ENCODE measurements at places on chromosomes 5 and 9.

- no peak for DNase-seq
Observed at GRCh38 chr5:113692466-113692865, 179.0 kb downstream of the YTHDC2 start.

GRCh38 chr5:17121776-17122175 is 95.7 kb upstream of the BASP1 start:
- DNase-seq = no peak

- DNase-seq = no peak
Observed at GRCh38 chr9:34440017-34440416, 18.4 kb downstream of the FAM219A start.

DNA sequence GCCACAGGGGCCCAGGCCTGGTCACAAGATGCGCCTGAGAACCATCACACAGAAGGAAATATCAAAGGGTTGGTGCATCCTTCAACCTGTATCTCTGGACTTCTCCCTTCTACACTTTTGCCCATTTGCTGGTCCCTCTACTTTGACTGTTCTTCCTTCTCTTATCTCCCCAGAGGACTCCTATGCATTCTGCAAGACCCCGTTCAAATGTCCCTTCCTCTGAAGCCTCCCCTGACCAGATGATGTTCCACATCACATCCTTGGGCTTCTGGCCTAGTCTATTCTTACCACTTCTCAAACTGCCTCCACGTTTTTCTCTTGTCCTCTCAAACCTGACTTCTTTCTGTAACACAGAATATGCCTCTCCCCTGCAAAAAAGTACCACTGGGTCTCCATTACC is 34.3 kb downstream of the STK10 start:
- DNase-seq = no peak

DNA sequence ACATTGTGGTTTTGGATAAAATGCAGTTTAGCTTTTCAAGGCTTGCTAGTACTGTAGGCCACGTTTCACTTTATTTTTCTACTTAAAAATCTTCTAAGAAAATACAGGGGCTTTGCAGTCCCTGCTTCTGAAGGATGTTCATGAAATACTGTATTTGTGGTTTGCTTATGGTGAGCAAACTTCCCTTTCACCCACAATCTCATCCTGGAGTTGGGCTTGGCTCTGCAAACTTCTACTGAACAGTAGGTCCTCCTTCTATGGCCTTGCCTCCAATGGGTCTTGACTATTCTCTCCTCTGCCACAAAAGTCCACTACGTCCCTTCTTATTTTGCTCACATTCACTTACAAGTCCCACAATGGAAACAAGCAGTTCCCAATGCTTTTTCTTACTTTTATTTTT is 502.7 kb upstream of the KLF4 start:
- no peak for DNase-seq

DNA sequence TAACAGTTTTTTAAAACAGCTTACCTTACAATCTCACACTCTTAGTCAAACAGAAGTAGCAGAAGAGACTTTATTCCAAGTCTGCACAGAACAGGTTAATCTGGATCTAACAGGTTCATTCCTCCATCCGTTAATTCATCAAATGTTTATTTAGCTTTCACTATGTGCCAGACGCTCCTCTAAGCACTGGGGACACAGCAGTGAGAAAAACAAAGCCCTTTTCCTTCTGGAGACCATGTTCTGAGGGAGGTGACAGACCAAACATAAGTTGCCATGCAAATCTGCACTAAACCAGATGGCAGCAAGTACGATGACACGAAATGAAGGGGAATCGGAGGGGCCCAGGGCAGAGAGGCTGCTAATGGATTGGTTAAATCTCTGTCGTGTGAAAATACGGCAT is 17.1 kb upstream of the GLIPR2 start:
- no peak for DNase-seq

DNA sequence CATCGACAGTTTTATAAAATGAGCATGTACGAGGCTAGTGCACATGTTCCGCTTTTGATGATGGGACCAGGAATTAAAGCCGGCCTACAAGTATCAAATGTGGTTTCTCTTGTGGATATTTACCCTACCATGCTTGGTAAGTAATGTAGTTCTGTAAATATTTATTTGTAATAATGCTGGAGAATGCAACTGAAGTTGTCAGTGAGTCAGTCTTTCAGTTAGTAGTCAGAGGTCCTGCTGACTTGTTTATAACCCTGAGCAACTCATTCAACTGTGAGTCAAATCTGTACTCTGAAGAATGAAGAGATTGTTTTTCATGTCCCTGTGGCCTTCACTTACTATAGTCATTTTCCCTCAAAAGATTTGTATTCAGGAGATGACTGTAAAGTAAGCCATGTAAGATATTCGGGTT is 28.4 kb upstream of the GPR150 start:
- no peak for DNase-seq

DNA sequence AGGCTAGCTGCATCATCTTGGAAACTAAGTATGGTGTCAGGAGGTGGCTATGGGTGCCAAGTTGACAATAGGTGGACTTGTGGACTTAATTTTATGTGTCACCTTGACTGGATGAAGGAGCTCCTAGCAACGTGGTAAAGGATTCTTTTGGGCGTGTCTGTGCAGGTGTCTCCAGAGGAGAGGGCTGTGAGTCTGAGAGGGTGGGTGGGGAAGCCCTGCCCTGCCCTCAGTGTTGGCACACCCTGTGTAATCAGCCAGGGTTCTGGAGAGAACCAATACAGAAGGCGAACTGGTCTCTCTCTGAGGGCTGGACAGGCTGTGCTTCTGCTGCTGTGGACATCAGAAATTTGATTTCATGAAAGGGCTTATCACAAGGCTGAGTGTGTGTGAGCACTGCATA is 61.0 kb downstream of the GTF3C4 start:
- no peak for DNase-seq

DNA sequence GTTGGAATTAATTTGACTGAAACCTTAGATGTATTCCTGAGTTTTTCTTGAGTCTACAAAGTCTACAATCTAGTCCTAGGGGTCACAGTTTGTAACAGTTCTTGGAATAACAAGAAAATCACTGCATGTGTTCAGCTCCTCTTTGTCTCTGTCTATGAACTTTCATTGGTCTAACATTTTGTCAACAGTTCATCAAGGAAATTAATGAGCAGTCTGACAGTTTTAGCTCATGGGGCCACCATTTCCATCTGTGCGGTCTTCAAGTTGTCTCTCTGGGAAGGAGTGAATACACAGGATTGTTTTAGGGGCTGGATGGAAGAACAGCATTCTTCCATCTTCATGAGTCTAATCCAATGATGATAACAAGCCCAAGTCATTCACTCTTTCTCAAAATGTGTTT is 276.4 kb downstream of the TMEM167A start:
- no peak for DNase-seq

DNA sequence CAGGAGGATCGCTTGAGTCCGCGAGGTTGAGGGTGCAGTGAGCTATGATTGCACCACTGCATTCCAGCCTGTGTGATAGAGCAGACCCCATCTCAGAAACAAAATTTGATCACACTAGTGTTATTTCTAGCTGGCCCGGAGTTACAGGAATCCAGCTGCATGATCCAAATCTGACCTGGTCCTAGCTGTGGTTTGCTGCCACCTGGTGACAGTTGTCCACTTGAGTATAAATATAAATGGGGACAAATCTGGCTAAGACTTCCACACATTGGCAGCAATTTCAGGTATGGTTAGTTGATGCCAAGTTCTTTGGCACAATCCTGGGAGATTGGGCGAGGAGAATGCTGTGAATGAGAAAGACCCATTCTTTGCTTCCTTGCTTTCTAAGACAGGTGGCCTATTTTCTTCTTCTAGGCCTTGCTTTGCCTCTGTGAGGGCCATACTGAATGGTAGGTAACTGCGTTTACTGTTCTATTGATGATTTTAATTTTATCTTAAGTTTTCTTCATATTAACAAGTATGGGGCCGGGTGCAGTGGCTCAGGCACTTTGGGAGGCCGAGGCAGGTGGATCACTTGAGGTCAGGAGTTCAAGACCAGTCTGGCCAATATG is 35.4 kb downstream of the UBE2R2 start:
- DNase-seq = peak; percentile 53

- DNase-seq = no peak
Observed at GRCh38 chr5:149338364-149338763, 6.9 kb upstream of the GRPEL2 start.

- DNase-seq = no peak
Observed at GRCh38 chr9:109542922-109543321, 44.8 kb upstream of the PTPN3 start.

DNA sequence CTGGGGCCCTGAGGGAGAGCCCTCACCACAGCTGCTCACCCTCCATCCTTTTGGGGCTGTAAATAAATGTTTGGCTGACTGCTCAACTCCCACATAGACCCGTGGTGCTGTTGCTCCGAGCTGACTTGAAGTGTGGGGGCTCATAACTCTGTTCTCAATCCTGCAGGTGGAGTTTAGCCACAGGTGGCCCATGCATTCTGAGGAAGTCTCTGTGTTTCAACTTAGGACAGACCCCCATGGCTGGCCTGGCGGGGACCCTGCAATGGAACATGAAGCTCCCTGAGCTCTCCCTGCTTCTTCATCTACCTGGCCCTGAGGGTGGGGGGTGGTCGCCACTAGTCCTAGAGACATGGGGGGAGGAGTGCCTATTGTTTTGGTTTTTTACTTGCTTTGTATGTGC is 19.7 kb downstream of the NDUFS6 start:
- no peak for DNase-seq

Measured in liver (tissue), 10 donors.